ENCODE measurements at places on chromosomes 2 and 18. TPM values are rescaled to one million over a fixed set of nuclear protein-coding genes. Genes with fewer than 3 reads are reported as not detected.

The GPR35 gene
- 37.8 TPM for polyA plus RNA-seq

GRCh38 chr2:175432021-175432420 is 250.5 kb upstream of the ATP5MC3 start:
- H3K4me3 ChIP-seq: no peak overlapping the region
- no peaks in the 10 kb centered on the region for H3K4me1 ChIP-seq
- H3K27me3 ChIP-seq: no peaks in the 10 kb centered on the region
- no peaks in the 10 kb centered on the region for H3K36me3 ChIP-seq
- H3K27ac ChIP-seq: no peak overlapping the region
- DNase-seq: no peak

DNA sequence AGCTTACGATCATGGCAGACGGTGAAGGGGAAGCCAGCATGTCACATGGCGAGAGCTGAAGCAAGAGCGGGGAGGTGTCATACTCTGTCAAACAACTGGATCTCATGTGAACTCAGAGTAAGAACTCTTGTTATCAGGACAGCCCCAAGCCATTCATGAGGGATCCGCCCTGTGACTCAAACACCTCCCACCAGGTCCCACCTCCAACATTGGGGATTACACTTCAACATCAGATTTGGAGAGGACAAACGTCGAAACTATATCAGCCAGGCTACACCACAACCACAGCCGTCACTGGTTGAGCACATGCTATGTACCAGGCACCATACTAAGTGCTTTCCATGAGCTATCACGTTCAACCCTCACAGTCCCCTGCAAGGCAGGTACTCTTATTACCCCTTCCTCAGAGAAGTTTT is 293.8 kb downstream of the PRKCE start:
- no peaks in the 10 kb centered on the region for H3K4me1 ChIP-seq
- no peak for DNase-seq
- H3K4me3 ChIP-seq: no peak overlapping the region
- no peaks in the 10 kb centered on the region for H3K36me3 ChIP-seq
- H3K27ac ChIP-seq: no peak overlapping the region
- H3K27me3 ChIP-seq: no peaks in the 10 kb centered on the region

DNA sequence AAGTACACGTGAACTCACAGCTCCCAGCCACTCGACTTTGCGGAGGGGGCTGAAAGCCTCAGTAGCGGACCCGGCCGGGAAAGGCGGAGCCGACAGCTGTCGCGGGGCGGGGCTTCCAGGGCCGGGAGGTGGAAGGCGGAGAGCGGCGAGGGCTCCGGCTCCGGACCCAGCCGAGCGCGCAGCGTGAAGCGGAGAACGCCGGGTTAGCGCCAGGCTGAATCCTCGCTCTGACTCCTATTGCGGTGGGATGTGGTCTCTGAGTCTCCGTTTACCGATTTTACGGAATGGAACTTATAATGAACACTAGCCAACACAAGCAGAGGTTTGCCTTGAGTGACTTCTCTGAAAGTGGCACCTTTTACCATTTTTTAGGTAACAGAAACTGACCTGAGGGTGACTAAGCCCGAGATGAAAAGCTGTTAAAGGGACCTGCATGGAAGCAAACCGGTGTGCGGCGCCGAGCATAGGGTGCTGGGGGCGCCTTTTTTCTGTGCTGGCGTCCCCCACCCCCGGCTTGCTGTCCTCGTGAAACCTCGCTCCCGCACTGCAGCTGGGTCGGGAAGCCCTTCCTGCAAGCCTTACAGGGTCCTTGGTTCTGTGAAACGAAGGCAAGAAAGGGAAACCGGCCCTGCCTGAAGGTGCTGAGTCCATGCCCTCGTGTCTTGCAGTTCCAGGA is 72.9 kb downstream of the EN1 start:
- no peaks in the 10 kb centered on the region for H3K36me3 ChIP-seq
- no peaks in the 10 kb centered on the region for H3K4me1 ChIP-seq
- no peak overlapping the region for H3K4me3 ChIP-seq

GRCh38 chr2:8877332-8877731 is 39.9 kb upstream of the KIDINS220 start:
- no peaks in the 10 kb centered on the region for H3K4me1 ChIP-seq
- H3K27ac ChIP-seq: no peak overlapping the region
- no peak for DNase-seq
- H3K4me3 ChIP-seq: no peak overlapping the region
- H3K27me3 ChIP-seq: no peaks in the 10 kb centered on the region
- peaks cover 47% of the 10 kb centered on the region for H3K36me3 ChIP-seq

- H3K4me1 ChIP-seq: no peaks in the 10 kb centered on the region
- H3K36me3 ChIP-seq: peaks cover 62% of the 10 kb centered on the region
- H3K27me3 ChIP-seq: no peaks in the 10 kb centered on the region
- DNase-seq: no peak
- no peak overlapping the region for H3K4me3 ChIP-seq
These were observed 22.3 kb downstream of the QPCT start for GRCh38 chr2:37366773-37367172.

GRCh38 chr2:173355132-173355865 is 627 bp downstream of the CDCA7 start:
- peaks cover 36% of the 10 kb centered on the region for H3K4me1 ChIP-seq
- peak; percentile 38 for DNase-seq
- H3K27me3 ChIP-seq: no peaks in the 10 kb centered on the region
